CD4-positive, alpha-beta T cell treated with Interleukin-17A for 4 hours (primary cell): ENCODE measurements at places on chromosomes 4 and X.

GRCh38 chr4:89579771-89580170 is 257.2 kb downstream of the SNCA start:
- no peak for DNase-seq

DNA sequence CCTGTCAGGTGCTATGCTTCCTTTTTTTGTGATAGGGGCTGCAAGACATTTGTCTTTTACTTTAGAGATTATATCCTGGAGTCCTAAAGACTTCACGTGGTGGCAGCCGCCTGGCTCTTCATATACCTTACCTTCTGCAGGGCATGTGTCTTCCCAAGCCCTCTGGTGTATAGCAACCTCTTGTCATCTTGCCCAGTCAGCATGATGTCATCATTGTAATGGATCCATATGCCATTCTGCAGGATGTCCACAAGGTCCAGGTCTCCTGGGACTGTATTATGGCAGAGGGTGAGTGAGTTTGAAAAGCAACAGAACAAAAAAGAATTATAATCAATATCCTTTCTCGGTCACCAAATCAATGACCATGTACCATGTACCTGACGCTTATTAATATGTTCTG is 82.2 kb upstream of the SCOC start:
- no peak for DNase-seq

- DNase-seq: peak; percentile 29
Measured at GRCh38 chrX:71195964-71196649, 26.9 kb upstream of the GJB1 start.

- DNase-seq: peak; percentile 40
Measured at GRCh38 chrX:40127052-40127451, 29.3 kb upstream of the BCOR start.

DNA sequence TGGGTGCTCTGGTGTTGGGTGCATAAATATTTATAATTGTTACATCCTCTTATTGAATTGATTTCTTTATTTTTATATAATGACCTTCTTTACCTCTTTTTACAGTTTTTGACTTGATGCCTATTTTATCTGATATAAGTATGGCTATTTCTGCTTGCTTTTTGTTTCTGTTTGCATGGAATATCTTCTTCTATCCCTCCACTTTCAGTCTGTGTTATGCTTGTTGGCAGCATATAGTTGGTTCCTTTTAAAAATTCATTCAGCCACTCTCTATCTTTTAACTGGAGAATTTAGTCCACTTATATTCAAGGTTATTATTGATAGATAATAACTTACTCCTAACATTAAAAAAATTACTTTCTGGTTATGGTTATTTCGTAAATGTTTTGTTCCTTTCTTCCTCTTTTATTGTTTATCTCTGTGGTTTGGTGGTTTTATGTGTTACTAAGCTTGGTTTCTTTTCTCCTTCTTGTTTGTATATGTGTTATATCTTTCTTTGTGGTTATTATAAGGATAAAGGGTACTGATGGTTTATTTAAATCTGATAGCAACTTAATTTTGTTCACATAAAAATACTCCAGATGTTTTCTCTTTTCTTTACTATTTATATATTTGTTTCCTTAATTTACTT is 69.5 kb downstream of the IL15 start:
- no peak for DNase-seq

DNA sequence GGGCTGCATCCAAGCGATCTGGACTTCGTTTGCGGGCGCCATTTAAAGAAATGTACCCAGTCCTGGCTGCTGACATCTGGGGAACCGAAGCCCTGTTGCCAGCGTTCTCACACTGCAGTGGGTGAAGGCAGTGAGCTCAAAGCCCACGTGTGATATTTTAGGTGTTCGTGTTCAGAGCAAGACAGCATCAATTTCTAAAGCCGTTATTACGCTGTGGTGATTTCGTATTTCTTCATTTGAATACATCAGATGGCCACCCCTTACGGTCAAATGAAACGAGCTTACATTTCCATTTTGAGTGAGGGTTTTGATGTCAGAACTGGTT is 376 bp upstream of the C4orf36 start:
- DNase-seq: no peak
